A549 treated with GW870086 at 1 μM for 4 hours (cell line): ENCODE measurements at places on chromosomes 2 and 18. TPM values are rescaled to one million over a fixed set of nuclear protein-coding genes. Genes with fewer than 3 reads are reported as not detected.

The MIB1 gene
- 4.2 to 10.2 TPM (median 8.9 TPM) in 5 replicates for total RNA-seq

The GAREM2 gene
- 6.1 to 8.5 TPM (median 7.1 TPM) in 5 replicates for total RNA-seq

The LYG2 gene
- not detected in 5 replicates for total RNA-seq

The PAX3 gene
- not detected in 5 replicates for total RNA-seq

The NT5DC4 gene
- total RNA-seq: not detected in 5 replicates

The SOS1 gene
- 11.7 to 17.3 TPM (median 15.6 TPM) in 5 replicates for total RNA-seq

The PLGLB1 gene
- 0.29 to 0.88 TPM (median 0.31 TPM) in 5 replicates for total RNA-seq

The TTR gene
- total RNA-seq: 0.32 to 0.58 TPM (median 0.38 TPM) in 3 of 5 replicates, not detected in the others

The TLK1 gene
- 16.5 to 26.1 TPM (median 24.2 TPM) in 5 replicates for total RNA-seq

The GTF2A1L gene
- total RNA-seq: not detected in 5 replicates

The GALM gene
- 15.7 to 17.8 TPM (median 16.8 TPM) in 5 replicates for total RNA-seq

The ESPNL gene
- total RNA-seq: 0.10 to 0.17 TPM (median 0.15 TPM) in 5 replicates

The CAPN14 gene
- total RNA-seq: 0.05 TPM in 1 of 5 replicates, not detected in the others

The ERFE gene
- 6.7 to 9.2 TPM (median 7.7 TPM) in 5 replicates for total RNA-seq

The MYOM1 gene
- total RNA-seq: 0.08 to 0.26 TPM (median 0.15 TPM) in 5 replicates

The LIMS2 gene
- total RNA-seq: 6.6 to 10.4 TPM (median 7.0 TPM) in 5 replicates

The KCNE4 gene
- 0.24 to 0.69 TPM (median 0.57 TPM) in 5 replicates for total RNA-seq

The POTEJ gene
- not detected in 5 replicates for total RNA-seq

The NBEAL1 gene
- total RNA-seq: 3.6 to 5.7 TPM (median 4.4 TPM) in 5 replicates

The TUBA4B gene
- 0.13 to 0.34 TPM (median 0.19 TPM) in 3 of 5 replicates, not detected in the others for total RNA-seq

The ST8SIA3 gene
- total RNA-seq: not detected in 5 replicates
